ENCODE measurements at places on chromosomes 1 and 21.
A peak's percentile ranks its signal among the peaks of the same experiment; 100 is the strongest.

DNA sequence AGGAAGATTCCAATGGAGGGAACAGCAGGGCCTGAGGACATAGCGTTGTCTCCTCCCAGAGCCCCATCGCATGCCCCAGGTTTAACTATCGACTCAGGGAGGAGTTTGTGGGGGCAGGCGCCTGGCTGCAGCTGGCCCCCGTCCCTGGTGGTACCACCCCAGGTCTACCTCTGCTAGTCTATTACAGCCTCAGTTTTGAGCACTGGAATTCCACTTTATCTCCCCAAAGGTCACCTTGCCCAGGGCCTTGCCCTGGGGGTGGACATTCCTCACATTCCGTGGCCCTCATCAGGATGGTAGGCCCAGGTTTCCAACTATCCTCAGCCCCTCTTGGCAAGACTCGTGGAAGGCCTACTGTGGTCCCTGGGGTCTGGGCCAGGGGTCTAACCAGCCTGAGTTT, 65.4 kb upstream of the SSBP3 start:
- DNase-seq = no peak

- DNase-seq = no peak
These were observed 75.0 kb upstream of the DUSP10 start for GRCh38 chr1:221816899-221817298.

DNA sequence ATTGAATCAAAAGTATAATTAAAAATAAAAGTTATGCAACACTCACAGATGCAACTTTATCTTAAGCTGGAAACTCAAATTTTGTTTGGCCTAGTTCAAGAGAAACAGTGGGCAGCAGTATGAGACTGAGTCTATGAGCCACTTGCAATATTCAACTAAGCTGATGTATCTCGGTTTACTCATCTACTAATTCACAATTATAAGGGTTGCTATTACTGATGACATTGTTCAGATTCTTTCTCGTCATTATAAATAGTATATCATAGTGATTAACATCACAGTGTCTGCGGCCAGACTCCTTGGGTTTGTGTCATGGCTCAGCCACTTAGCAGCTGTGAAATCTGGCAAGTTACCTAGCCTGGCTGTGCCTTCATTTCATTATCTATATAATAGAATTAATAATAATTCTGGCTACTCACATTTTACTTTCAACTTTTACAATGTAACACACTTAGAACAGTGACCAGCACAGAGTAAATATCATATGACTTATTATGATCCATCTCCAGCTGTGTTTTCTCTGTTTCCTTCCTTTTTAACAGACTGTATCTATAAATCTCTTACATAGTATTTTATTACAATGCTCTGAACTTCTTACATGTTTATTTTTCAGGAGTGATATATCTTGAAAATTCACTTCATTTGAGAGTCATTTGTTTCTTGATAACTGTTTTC, 194.3 kb upstream of the RGS18 start:
- no peak for DNase-seq

- DNase-seq = no peak
These were observed 31.6 kb downstream of the EEIG2 start for GRCh38 chr1:108591466-108591865.

DNA sequence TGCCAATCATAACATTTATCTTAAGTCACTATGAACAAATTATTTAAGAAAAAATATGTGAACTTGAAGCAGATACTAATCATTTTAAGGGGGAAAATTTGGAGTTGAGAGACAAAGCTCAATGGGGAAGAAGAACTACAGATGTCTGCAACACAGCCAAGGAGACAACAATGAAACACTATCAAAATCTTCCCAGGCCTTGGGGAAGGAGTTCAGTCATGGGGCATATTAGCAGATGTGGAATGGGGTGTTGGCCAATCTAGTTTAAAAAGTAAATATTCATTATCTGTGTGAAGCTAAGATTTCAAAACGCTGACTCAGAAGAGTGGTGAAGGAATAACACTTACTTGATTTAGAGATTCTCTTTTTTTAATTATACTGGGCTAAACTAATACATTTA, 671.6 kb upstream of the ZP4 start:
- no peak for DNase-seq

GRCh38 chr1:14996133-14997050, 157.2 kb upstream of the TMEM51 start:
- DNase-seq = no peak

DNA sequence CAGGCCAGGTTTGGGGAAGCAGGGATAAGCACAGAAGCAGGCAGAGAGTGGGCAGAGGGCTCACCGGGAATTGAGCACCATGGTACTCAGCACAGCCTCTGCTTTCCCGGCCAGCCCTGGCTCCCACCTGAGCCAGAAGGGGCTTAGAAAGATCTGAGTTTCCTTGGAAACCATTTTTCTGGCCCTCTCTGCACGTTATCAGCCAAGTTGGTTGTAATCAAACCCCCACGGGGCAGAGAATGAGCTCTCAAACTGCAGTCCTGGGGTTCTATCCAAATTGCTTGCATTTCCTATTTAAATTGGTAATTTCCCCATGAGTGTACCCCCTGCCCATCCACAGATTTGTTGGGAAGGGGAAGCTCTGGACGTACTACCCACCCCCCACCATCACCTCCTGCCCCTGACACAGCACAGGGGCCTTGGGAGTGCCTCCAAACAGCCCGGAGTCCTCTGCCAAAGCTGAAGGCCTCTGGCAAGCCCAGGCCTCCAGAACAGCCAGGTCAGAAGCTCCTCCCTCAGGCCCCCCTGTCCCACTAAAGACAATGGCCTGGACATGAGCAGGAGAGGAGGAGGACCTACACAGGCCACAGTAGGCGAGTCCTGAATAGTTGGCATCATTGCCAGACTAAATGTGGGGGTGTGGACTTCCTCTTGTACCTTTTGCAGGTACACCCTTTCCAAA, 42.7 kb upstream of the GJB5 start:
- no peak for DNase-seq

DNA sequence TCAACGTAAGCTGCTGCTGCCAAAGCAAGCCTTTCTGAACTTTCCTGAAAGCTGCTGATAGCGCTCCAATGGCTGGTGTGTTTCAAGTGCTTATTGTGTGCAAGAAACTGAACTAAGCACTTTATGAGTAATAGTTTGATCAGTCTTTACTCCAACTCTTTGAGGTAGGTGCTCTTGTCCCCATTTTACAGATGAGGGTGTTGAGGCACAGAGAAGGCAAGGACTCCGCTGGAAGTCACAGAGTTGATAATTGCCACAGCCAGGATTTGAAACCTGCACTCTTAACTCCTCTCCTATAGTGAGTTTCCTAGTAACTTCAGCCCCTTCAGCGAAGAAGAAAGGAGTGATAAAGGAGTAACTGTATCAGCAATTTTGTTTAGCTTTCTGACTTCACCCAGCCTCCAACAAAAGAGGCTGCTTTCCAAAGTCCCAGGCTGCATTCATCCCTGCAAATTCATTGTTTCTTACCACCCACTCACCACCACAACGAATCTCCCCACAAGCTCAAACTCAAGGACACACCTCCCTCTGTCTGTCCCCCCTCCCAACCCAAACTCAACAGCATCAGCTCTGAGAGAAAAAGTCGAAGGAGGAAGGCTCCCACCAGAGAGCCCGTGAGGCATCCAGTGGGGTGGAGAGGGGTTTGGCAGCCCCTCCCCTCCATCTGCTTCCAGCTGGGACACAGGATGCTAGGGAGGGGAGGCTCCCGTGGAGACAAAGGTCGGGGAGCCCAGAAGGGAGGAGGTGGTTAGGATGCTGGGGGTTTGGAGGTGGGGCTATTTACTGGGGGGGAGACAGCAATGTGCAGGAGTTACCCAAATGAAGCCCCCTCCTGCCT, 139.6 kb downstream of the NAV1 start:
- DNase-seq = no peak

DNA sequence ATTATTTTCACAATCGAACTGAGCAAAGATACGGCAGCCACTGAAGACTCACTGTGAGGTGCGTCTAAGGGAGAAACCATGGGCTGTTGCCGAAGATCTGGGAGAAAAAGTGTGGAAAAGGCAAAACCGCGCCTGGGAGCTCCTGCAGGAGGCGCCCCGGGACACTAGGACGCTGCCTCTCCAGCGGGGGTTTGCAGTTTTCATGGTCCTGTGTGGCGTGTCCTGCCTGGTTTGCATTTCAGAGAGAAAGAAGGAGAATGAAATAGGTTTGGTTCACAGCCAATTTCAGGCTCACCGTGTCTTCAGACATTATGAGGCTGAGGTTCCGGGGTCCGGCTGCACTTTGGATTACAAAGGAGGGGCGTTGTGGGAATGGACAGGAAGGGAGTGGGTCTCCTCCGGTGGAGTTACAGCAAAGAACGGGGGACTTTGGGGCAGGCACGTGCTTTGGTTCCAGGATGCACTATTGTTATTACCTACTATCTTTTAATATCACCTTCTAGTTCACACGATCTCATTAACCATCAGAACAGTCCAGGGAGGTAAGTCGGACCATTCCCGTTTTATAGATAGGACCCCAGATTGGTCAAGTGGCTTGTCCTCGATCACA, 179.8 kb downstream of the DYRK1A start:
- no peak for DNase-seq

GRCh38 chr1:227136210-227136820, 182.0 kb downstream of the CDC42BPA start:
- DNase-seq = no peak

- DNase-seq = no peak
These were observed 630 bp downstream of the MTF2 start for GRCh38 chr1:93079685-93080141.

GRCh38 chr1:32992489-32993323, 28.1 kb upstream of the RNF19B start:
- DNase-seq = no peak

DNA sequence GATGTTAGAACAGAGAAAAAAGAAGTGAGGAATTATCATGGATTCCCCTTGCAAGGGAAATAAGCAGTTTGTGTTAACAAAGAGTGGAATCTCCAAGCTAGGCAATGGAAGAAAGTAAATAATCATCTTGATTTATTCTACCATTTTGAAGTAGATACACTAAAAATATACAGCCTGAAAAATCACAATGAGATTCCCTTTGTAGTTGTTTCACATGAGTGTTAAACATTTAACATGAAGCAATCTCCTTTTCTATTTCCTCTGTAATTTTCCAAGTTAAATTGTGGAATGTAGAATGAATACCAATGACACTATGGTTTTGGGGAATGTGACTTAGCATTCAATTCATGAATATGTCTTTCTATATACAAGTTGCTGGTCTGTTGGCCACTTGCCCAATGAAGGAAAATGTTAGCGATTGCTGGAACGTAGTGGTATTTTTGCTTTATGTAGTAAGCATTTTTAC, 5.7 kb downstream of the TGFB2 start:
- DNase-seq = no peak

DNA sequence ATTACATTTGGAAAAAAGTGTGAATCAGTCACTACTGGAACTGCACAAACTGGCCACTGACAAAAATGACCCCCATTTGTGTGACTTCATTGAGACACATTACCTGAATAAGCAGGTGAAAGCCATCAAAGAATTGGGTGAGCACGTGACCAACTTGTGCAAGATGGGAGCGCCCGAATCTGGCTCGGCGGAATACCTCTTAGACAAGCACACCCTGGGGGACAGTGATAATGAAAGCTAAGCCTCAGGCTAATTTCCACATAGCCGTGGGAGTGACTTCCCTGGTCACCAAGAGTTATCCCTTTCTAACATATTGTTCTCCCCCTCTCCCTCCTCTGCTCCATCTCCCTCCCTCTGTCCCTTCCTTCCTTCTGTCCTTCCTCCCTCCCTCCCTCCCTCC, 47.7 kb upstream of the RHOU start:
- DNase-seq = no peak

DNA sequence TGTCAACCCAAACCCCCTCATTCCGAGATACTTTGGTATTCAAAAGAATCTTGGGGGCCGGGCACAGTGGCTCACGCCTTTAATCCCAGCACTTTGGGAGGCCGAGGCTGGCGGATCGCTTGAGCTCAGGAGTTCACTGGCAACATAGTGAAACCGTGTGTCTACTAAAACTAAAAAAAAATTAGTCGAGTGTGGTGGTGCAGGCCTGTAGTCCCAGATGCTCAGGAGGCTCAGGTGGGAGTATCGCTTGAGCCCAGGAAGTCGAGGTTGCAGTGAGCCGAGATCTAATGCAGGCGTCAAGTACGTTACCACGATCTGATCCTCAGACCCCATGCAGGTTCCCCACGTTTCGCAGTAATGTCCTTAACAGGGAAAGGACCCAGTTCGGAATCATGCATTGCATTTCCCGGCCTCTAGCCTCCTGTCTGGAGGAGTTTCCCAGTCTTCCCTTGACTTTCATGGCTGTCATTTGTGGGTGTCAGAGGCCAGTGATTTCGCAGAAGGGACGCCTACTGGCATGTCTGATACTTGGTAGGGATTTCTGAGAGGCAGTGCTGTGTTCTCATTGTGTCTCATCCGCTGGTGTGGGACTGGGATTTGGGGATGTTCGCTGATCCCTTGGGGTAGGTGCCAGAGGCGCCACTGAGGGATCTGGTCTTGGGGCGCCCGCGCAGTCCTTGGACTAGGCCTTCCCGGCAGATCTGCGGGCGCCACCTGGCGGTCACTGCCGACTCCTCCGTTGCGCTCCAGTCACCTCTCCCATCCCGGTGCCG, 39.3 kb upstream of the HMGN1 start:
- DNase-seq = peak; percentile 82

DNA sequence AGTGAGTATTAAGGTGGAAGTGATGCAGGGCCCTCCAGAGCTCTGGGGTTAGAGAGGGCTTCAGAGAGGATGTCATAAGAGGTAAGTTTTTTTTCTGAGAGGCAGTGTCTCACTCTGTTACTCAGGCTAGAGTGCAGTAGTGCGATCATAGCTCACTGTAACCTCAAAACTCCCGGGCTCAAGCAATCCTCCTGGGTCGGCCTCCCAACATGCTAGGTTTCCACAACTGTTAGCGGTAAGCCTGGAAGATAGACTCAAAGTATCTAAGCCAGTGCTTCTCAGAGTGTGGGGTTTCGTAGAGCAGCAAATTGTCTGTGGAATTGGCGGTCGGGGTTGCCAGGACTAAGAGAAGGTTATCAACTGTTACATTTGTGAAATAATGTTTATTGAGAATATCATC, 18.6 kb upstream of the IGSF3 start:
- no peak for DNase-seq

- no peak for DNase-seq
These were observed 139.6 kb downstream of the FOXD2 start for GRCh38 chr1:47577303-47578025.

GRCh38 chr1:197356723-197357533, 88.9 kb downstream of the CRB1 start:
- peak; percentile 8 for DNase-seq

DNA sequence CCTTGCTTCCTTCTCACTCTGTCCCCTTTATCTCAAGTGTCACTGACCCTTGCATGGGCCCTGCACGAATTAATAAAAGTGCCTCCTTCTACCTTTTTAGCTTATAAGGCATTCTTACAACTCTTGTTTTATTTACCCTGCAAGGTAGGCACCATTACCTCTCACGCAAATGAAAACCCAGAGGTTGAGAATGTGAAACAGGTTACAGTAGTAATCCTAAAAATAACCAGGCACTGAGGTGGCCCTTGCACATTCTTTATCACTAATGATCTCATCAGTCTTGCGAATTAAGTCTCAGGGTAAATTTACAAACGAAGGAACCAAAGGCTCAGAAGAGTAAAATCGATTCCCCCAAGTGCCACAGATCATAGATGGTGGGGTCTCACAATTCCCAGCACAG, 3.7 kb downstream of the GLIS1 start:
- DNase-seq = no peak
